ENCODE measurements at places on chromosomes 6 and 20.

GRCh38 chr6:129719692-129720091, 9.7 kb upstream of the ARHGAP18 start:
- H3K36me3 ChIP-seq: no peaks in the 10 kb centered on the region
- H3K27me3 ChIP-seq: no peaks in the 10 kb centered on the region
- no peak for DNase-seq
- no peak overlapping the region for H3K27ac ChIP-seq
- H3K4me3 ChIP-seq: no peak overlapping the region
- no peaks in the 10 kb centered on the region for H3K4me1 ChIP-seq

DNA sequence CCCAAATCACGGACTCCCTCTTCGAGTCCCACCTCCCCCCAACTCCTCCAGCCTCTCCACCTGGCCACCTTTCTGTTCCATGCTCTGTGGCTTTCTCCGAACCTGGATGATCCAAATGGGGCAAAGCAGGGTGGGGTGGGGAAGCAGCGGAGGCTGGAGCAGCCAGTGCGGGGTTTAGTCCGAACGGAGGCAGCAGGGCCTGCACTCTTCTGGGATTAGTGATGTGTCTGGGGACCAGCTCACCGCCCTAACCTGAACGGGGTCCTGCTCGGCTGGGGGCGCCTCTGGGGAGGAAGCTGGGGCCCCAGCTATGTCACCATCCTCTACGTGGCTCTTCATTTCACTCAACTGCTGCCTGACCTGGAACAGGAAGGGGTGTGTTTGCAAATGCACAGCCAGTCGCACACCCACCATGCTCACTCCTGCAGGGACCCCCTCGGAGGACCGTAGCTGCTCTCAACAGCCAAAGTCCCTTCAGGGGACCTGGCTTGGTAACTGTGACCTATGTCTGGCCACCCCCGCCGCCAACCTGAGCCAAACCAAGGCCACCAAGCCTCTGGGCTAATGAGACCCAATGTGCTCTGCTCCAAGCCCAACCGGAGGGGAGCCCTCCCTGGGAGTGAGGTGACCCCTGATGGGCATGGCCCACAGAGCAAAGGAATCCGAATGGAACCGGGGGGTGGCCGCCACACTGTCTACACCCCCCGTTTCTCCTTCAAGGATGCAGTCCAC, 46.8 kb downstream of the DSTN start:
- H3K27me3 ChIP-seq: no peaks in the 10 kb centered on the region
- peaks cover 16% of the 10 kb centered on the region for H3K4me1 ChIP-seq
- peak; percentile 25 for DNase-seq
- H3K4me3 ChIP-seq: no peak overlapping the region

DNA sequence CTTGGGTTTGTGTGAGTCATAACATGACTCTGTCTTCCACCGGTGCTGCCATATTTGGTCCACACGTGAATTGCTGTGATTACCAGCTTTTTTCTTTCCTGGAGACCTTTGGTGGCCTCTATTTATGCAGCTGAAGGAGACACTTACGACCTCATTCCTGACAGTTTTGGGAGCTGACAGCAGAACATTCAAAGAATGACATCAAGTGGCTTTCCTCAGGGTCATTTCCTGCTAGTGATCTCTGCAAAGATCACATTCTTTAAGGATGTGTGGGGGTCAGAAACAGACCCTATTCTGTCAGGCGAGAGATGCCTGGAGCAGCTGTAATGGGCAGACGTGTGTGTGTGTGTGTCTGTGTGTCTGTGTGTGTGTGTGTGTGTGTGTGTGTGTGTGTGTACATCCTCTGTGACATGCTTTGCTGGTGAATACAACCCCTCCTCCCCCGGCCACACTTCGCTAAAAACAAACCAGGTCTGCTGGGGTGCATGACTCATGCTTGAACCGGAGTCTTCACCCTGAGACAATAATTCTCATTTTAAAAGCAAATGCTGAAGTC, 115.6 kb downstream of the TMEM170B start:
- no peak overlapping the region for H3K4me3 ChIP-seq
- no peak overlapping the region for H3K27ac ChIP-seq
- peaks cover 16% of the 10 kb centered on the region for H3K4me1 ChIP-seq
- DNase-seq: peak; percentile 43

DNA sequence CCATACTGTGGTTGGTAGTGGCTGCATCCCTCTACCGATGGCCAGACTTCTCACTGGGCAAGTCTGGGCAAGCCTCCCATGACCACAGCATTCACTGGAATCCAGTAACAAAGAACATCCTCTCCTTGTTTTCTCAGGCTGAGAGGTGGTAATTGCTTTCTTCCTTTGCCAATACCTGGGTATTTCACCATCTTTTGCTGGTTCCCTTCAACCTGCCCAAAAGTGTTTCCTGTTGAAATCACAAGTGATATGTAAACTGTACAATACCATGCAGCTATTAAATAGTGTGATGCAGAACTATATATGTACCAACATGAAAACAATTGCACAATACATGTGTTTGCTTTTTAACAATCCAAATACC, at the start of gene PTCHD4:
TSS of gene PTCHD4 (minus strand) at position 55 of the 364 bp plus-strand sequence. CDS start 42,240 bp downstream, outside the sequence.
- no peaks in the 10 kb centered on the region for H3K36me3 ChIP-seq
- no peak within 1 kb of the TSS for H3K27ac ChIP-seq
- H3K27me3 ChIP-seq: no peaks in the 10 kb centered on the region
- DNase-seq: no peak

DNA sequence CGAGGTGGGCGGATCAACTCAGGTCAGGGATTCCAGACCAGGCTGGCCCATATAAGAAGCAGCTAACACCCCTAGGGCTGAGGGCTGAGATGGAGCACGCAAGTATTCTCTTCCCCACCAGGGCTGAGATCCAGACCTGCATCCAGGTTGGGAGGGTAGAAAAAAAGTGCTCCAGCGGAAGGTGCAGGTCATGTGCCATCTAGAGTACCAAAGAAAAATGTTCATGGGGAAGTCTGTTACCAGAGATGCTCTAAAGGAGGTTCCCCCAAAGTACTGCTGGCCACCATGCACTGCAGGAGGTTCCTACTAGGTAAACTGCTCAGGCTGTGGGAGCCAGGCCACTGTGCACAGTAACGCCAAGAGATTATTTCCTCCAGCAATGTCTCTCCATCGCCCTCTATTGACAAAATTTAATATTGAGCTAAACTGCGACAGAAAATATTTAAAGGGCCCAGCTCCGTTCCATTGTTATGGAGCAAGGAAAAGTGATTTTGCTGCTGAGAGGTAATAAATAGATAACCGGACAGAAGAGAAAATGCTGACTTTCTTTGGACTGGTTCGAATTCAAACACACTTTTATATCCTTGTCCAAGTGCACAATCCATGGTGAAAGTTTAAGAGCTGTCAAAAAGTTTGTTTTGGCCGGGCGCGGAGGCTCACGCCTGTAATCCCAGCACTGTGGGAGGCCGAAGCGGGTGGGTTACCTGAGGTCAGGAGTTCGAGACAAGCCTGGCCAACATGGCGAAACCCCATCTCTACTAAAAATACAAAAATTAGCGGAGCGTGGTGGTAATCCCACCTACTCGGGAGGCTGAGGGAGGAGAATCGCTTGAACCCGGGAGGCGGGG, 159.9 kb downstream of the OR2B2 start:
- no peaks in the 10 kb centered on the region for H3K27me3 ChIP-seq
- H3K4me1 ChIP-seq: peaks cover 2% of the 10 kb centered on the region
- H3K27ac ChIP-seq: peak overlapping the region; percentile 26
- peak overlapping the region; percentile 62 for H3K4me3 ChIP-seq
- DNase-seq: peak; percentile 42

DNA sequence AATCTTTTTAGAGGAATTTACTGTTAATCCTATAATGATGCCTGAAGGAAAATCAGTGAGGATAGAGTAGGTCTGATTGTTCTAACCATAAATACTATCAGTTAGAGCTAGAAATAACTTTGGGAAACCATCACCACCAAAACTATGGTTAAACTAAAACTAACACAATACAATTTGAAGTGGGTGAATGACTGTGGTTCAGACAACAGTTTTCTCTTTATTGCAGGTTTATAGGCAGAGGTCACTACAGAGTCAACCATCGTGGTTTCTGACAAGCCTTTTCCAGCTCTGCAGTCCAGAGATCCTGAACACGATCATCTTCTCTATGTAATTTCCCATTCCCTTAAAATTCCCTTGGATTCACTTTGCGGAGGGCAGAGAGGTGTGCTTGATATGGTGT, 134.3 kb downstream of the IBTK start:
- DNase-seq: no peak
- no peaks in the 10 kb centered on the region for H3K27me3 ChIP-seq
- H3K4me3 ChIP-seq: no peak overlapping the region
- no peak overlapping the region for H3K27ac ChIP-seq
